ENCODE measurements at places on chromosomes 3 and 15. TPM values are rescaled to one million over a fixed set of nuclear protein-coding genes. Genes with fewer than 3 reads are reported as not detected.

The PLOD2 gene
- total RNA-seq = 88.5 TPM

The DZIP1L gene
- total RNA-seq = 20.0 TPM

The UMPS gene
- total RNA-seq = 22.8 TPM

The GABRR3 gene
- total RNA-seq = not detected

The GRAMD1C gene
- 13.1 TPM for total RNA-seq

The MME gene
- total RNA-seq = 3.5 TPM

The MYO5C gene
- total RNA-seq = under 0.01 TPM

The ILDR1 gene
- total RNA-seq = not detected

The GOLGA8N gene
- 4.2 TPM for total RNA-seq

The CD200R1 gene
- 0.08 TPM for total RNA-seq

The THOC7 gene
- total RNA-seq = 16.0 TPM

The TGM5 gene
- not detected for total RNA-seq

The PTPN9 gene
- 21.7 TPM for total RNA-seq

The CLCN2 gene
- total RNA-seq = 3.5 TPM

The TMEM266 gene
- total RNA-seq = 0.82 TPM

The CHST13 gene
- not detected for total RNA-seq

The ISLR gene
- total RNA-seq = 87.3 TPM

The KCNMB2 gene
- total RNA-seq = not detected

The VGLL3 gene
- total RNA-seq = 2.9 TPM

The HGD gene
- total RNA-seq = 0.12 TPM

The NCKIPSD gene
- total RNA-seq = 7.7 TPM

The SLC28A2 gene
- not detected for total RNA-seq

The GMPPB gene
- total RNA-seq = 42.8 TPM

The CLDN1 gene
- total RNA-seq = 0.12 TPM

The CHL1 gene
- not detected for total RNA-seq

The ZNF80 gene
- total RNA-seq = not detected

The TRIP4 gene
- total RNA-seq = 4.9 TPM

The TJP1 gene
- total RNA-seq = 42.8 TPM

The TRH gene
- total RNA-seq = not detected

The TLR9 gene
- not detected for total RNA-seq

The MAP1A gene
- total RNA-seq = 31.1 TPM

The FANCD2OS gene
- total RNA-seq = not detected

The GP9 gene
- total RNA-seq = not detected

The CCDC14 gene
- total RNA-seq = 16.4 TPM

The IQCF6 gene
- not detected for total RNA-seq

The CKMT1B gene
- total RNA-seq = not detected

The OR5H14 gene
- not detected for total RNA-seq

The SCN11A gene
- under 0.01 TPM for total RNA-seq

The CCR4 gene
- under 0.01 TPM for total RNA-seq

The ATP8B4 gene
- total RNA-seq = 0.30 TPM

The TTLL13 gene
- total RNA-seq = not detected

The CHRD gene
- 0.08 TPM for total RNA-seq

The TMC3 gene
- total RNA-seq = not detected

The ARL8B gene
- total RNA-seq = 46.4 TPM

The GRIP2 gene
- total RNA-seq = 0.08 TPM
